ENCODE measurements at places on chromosomes 7 and 10. TPM values are rescaled to one million over a fixed set of nuclear protein-coding genes. Genes with fewer than 3 reads are reported as not detected.

Gene LIPM
- polyA plus RNA-seq: not detected

Gene OR2A12
- 0.04 TPM for polyA plus RNA-seq

Gene MRLN
- 172 TPM for polyA plus RNA-seq

Gene ZNF37A
- 10.4 TPM for polyA plus RNA-seq

DNA sequence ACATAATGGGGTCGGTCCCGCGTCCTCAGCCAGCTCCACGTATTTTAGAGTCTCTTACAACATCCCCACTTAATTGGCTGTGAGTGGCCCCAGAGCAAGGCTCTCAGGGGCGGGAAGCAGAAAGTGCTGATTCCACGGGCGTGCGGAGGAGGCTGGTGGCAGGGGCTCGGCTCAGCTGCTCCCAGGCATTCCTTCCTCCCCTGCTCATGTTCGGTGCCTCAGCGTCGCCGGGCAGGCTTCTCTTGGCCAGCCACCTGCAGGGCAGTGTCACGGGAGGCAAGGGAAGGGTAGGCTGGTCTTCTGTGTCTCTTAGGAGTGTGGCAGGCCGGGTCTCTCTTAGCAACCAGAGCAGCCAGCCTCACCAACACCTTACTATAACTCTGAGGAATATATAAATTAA is 33.8 kb downstream of the IL15RA start:
- peak; percentile 48 for DNase-seq

- peak; percentile 90 for DNase-seq
Observed at GRCh38 chr7:155003376-155004214, 671 bp upstream of the PAXIP1 start.

- DNase-seq: no peak
Observed at GRCh38 chr7:2175514-2175913, 57.2 kb downstream of the MAD1L1 start.

DNA sequence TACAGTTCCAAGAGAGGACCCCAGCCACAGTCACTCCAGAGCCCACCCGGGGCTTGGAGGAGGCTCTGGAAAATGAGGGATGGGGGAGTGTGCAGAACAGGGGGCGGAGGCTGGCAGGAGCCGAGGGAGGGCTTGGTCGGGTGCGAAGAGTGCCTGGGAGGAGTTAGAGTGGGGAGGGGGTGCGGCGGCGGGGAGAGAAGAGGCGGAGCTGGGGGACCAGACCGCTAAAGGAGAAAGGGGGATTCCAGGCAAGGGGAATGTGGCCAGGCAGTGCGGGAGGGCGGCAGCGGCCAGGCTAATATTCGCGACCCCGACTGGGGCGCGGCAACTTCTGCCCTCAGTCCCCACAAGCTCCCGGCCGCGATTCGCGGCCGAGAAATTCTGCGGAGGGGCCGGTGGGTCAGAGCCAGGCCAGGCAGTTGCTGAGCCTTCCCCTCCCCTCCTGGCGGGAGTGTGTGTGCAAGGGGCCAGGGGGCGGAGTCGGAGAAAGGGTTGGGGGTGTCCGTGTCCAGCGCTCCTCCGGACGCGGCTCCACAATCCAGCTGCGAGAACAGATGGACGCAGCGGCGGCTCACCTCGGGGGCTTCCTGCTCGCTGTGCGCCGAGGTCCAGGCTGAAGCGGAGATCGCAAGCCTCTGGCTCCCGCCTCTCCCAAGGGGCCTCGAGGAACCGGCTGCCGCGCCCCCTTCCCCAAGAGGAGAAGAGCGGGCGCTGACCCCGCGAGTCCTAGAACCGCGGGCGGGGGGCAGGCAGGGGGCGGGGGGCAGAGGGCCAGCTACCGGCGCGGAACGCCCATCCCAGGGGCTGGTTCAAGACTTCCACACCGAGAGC is 612 bp upstream of the SLC18A3 start:
- DNase-seq: no peak

- peak; percentile 20 for DNase-seq
Observed at GRCh38 chr7:107661081-107661864, 645 bp downstream of the SLC26A4 start.

- no peak for DNase-seq
Observed at GRCh38 chr10:48649349-48649944, 35.2 kb upstream of the WDFY4 start.

DNA sequence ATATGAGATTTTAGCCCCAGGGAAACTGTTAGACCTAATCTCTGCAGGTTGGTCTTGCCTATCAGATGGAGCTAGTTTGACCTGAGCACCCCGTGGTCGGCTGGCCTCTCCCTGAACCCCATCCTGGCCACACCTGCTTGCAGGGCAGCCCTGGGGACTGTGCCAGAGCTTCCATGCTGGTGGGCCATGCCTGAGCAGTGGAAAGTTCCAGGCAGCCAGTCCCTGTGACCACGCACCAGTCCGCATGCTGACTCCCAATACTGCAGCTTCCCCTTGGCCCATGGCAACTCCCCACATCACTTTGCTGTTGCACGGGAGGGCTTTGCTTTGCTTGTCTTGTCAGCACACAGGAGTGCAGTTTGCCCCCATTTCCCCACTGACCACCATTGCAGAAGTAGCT is 427.8 kb upstream of the SEMA3D start:
- no peak for DNase-seq

- peak; percentile 20 for DNase-seq
Observed at GRCh38 chr7:82164813-82165212, 278.8 kb downstream of the CACNA2D1 start.
